IMR-90 (cell line): ENCODE measurements at places on chromosomes 2 and 18. TPM values are rescaled to one million over a fixed set of nuclear protein-coding genes. Genes with fewer than 3 reads are reported as not detected.

GRCh38 chr2:27581417-27582128 lies 1.3 kb upstream of the ZNF512 start:
- no peak for DNase-seq

NT5C1B gene
- not detected in 2 replicates for polyA plus RNA-seq

CBLN2 gene
- not detected in 2 replicates for polyA plus RNA-seq

LTBP1 gene
- 211 and 235 TPM in 2 replicates for polyA plus RNA-seq

- DNase-seq: peak; percentile 91
Measured at GRCh38 chr2:37711308-37711731, 39.9 kb upstream of the CDC42EP3 start.

DNA sequence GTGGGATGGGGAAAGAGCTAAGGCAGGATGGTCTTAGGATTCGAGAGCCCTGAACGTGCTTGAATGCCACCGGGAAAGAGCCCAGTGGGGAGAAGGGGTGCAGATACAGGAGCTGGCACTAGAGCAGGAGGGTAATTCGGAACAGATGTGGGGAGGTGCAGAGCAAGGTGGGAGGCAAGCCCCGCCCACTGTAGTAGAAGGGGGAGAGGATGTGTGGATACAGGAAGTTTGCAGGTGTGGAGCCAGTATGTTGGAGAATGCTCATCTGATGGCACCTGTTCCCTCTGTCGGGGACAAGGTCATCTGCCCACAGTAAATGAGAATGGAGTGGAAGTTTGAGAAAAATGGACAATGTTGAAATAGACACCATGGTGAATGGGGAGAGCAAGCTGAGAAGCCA lies 28.8 kb downstream of the CHST10 start:
- DNase-seq: no peak
